ENCODE measurements at places on chromosomes 11 and 22.

- no peak for DNase-seq
These were observed 110.3 kb upstream of the SYT13 start for GRCh38 chr11:45396394-45396793.

- DNase-seq = peak; percentile 21
These were observed 8.9 kb downstream of the YPEL1 start for GRCh38 chr22:21726650-21727049.

DNA sequence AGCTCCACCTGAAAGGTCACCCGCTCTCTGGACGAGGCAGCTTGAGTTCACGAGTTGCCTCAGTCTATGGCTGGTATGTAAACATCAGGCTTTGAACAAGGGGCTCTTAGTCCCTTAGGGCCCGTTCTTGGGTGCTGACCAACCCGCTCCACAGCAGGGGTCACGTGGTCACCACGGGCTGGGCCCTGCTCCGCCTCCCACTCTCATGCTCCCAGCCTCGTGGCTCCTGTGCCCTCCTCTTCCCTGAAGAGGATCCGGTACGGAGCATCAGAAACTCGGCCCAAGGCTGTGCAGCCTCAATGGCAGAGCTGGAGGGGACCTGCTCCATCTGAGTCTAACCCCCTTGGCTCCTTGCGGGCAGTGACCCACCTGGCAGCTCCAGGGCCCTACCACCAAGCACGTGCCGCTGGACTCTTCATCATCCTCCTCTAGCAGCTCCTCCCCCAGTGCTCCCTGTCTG is 54.2 kb upstream of the TTLL12 start:
- DNase-seq = no peak

GRCh38 chr11:1640076-1640946 is 10.7 kb downstream of the KRTAP5-5 start:
- peak; percentile 48 for DNase-seq
